ENCODE measurements at places on chromosomes 7 and 10.

DNA sequence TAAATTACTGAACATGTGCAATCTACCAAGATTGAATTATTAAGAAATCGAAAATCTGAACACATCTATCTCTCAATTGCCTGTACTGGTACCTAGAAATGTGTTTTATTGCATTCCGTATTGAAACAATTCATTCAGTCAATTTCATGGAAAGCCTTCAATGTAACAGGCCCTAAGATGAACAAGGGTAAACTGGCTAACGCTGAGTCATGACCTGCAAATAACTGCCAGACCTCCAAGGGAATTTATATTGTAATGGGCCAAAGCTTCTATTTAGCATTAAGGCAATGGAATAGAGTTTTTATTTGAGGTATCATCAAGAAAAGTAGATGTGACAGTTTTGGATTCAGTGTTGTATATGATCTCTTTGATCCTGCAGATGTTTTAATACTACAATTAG is 49.9 kb upstream of the CD36 start:
- DNase-seq: no peak

DNA sequence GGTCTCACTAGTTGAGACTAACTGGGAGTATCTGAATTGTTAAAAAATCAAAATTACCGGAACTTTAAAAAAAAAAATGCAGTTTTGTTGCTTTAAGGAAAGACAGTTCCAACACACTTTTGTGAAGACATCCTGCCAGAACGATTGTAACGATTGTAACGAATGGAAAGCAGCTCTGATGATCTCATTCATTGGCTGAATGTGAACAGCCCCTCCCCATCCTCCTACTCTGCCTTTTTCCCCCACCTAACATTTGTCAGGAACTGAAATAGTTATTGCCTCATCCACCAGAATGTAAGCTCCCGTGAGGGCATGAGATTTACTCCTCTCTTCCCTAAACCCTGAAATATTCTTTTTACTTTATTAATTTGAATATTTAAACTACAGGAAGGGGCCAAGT is 23.1 kb upstream of the ZC3HAV1L start:
- DNase-seq: no peak

DNA sequence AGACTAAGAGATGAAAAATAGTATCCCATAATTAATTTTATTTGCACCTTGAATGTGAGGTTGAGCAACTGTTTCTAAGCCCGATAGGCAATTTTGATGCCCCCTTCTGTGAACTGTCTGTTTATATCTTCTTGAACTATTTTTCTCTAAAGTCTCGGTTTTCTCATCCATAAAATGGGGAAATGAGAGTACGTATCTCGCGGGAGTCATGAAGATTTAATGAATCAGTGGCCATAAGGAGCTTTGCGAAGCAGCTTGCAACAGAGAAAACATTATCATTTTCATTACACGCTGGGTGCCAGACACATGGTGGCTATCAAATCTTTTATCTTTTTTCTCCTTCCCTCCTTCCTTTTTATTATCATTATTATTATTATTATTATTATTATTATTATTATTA is 108.1 kb upstream of the CARD11 start:
- DNase-seq: no peak

GRCh38 chr10:82692458-82692857 is 817.5 kb downstream of the NRG3 start:
- no peak for DNase-seq

- DNase-seq: peak; percentile 26
These were observed 197.3 kb downstream of the PRPF18 start for GRCh38 chr10:13784067-13784466.

DNA sequence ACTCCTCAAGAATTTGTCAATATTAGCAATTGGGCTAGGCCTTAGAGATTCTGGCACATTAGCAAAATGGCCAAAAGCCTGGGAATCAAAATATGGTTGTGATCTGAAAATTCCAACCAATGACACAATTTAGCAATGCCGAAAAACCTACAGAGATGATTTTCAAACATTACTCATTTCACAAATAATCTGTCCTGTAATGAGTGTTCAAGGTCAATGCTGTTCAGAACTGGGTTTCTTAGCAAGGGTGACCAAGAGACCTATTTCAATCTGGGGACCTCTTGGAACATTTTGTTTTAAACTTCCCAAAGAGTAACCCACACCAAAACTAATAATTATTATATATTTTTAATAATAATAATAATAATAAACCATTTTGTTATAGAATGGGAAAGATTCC is 24.1 kb downstream of the ELMO1 start:
- no peak for DNase-seq

DNA sequence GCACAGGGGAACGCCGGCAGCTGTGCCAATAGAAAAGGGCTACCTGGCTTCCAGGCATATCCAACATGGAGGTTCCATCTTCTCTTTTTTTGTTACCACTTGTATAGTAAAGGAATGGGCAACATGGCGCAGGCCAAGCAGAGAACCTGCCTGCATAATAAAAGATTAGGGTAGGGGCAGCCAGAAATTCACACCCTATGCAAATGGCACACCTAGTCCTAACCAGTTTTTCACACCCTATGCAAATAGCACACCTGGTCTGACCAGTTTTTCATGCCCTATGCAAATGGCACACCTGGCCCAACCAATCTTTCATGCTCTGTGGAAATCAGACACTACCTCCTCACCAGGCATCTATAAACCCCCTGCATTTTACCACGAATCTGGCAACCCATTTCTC is 369.5 kb downstream of the IPMK start:
- no peak for DNase-seq

- DNase-seq: peak; percentile 27
These were observed 29.0 kb downstream of the AGAP3 start for GRCh38 chr7:151115121-151115835.

- no peak for DNase-seq
These were observed 35.0 kb upstream of the ELMO1 start for GRCh38 chr7:37483627-37484026.

DNA sequence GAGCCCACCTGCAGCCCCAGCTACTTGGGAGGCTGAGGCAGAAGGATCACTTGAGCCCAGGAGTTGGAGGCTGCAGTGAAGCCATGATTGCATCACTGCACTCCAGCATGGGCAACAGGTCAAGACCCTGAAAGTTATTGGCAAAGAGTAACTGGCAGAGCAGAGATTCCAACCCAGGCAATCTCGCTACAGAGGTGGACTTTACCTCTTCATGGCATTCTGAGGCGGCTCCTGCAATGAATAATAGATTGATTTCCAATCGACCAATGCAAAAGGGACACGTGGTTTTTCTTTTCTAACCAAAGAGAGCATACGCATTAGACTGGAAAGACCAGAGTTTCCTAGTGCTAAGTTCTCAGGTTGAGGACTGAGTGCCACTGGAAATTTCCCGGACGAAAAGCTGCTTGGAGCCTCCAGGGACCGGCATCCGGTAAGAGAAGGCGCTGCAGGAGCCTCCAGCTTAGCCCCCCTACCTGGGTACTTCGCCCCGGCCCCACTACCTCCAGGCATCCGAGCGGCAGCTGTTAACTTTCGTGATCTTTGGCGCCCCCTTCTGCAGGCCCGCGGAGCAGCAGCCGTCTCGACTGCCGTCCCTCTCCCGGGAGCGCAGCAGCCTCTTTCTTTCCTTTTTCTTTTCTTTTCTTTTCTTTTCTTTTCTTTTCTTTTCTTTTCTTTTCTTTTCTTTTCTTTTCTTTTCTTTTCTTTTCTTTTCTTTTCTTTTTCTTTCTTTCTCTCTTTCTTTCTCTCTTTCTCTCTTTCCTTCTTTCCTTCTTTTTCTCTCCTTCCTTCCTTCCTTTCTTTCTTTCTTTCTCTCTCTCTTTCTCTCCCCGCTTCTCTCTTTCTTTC is 4.1 kb downstream of the MBLAC1 start:
- peak; percentile 74 for DNase-seq

DNA sequence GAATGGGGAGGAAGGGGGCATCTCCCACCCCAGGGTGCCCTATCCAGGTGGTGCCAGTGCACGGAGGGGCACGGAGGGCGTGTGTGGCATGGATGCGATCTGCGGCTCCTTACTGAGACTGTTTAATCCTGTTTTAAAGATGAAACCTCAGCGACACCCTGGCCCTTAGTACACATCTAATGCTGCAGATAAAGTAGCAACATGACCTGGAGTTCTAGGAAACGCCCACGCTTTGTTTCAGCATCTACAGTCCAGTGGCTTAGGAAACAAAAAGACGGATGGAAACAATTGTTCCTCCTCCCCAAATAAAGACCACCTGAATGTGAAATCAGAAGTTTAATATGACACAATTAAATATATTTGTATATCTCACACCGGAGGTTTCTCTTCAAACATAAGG is 201.9 kb downstream of the DNAJB6 start:
- DNase-seq: no peak

DNA sequence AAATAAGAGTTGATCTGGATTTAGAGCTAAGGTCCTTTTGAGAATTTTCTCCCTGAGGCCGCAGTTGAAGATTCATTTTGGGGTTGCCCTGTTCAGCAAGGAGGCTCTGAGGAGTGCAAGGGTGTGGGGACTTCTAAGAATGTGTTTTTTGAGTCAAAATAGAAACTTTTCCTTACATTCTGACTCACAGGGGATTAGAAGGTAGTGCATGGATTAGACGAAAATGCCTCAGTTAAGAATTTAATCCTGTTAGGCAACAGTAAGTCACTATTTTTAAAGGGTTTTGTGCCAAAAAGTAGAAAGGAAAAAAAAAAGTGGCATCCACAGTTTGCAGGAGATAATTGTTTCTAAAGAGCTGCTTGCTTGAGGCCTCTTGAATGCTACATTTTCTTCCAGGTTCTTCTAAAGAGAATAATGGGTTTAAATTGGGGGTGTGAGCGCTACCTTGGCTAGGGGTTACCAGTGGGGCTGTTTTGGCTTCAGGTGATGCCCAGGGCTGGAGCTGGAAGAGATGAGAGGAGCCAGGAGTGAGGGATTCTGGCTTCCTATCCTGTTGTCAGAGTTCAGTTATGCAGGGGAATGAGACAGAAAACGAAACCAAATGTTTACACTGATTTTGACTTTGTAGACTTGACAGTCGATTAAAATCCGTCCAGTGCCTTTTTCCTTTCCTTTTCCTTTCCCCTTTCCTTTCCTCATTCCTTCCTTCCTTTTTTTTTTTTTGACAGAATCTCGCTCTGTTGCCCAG is 52.9 kb downstream of the BAMBI start:
- DNase-seq: no peak

DNA sequence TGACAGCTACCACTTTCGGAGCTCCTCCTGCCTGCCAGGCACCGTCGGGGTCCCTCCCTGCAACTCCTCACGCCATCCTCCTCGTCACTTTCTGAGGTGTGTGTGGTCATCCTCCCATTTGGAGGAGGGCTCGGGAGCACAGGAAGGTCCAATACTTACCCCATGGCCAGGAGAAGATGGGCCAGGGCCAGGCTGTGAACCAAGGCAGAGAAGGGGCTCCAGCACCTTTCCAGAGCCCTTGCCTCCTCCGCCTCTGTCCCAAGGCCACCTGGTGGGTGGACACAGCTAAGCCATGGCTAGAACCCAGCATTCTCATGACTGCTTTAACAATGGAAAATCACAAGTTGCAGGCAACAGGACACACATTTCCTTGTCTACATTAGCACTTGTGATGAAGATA is 215.5 kb downstream of the TCERG1L start:
- DNase-seq: no peak

DNA sequence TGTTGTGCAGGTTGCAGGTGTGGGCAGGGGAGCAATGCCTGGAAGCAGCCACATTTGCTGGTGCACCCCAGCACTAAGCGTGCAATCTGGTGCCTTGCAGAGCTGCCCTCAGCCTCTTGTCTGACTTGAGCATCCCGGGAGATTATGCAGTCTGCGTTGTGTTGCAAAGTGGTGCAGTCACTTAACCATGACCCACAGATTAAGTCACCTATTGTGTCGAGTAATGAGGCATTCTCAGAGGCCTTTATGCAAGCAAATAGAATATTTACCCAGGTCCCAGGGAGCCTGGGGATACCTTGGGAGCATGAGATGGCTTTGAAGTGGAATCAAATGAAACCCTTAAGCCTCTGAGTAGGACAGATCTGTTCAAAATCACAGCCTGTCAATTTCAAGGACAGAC is 529.0 kb downstream of the TYW1 start:
- no peak for DNase-seq

- DNase-seq: no peak
These were observed 22.6 kb downstream of the CSGALNACT2 start for GRCh38 chr10:43160921-43161255.

- no peak for DNase-seq
These were observed 1.1 kb upstream of the VIM start for GRCh38 chr10:17226891-17227303.

DNA sequence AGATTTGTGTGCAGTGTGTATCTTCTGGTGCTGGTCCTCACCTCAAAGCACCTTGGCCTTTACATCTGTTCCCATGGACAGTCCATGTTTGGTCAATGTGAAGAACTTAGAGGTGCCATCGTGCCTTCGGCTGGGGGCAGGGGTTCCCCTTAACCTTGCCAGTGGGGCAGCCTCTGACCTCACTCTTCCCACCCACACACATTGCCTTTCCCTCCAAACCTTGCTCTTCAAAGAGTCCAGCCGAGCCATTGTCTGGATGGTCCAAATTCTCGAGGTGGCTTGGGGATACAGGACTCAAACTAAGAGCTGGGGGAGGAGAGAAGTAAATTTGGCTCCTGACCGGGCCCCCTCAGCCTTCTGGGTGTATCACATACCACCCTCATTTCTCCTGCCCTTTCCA is 76.2 kb upstream of the HABP2 start:
- no peak for DNase-seq

DNA sequence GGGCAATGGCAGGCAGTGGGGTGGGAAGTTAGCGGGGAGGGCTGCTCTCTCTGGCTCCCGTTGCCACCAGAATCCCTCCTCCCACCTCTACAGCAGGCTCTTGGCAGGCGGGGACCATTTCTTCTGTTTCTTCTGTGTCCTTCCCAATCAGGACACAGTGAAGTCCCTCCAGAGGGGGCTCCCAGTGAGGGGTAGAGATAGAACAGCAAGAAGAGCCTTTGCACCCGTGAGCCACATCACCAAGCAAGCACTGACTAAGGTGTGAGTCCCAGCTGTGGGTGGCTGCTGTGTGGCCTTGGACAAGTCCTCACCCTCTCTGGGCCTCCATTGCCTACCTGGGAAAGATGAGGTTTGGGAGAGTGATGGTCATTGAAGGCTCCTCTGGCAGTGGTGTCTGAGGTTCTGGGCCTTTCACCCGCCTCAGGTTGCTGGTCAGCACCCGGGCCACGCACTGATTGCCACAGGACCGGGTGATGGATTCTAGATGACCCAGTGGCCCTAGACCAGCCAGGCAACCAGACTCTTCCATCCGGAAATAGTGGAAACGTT is 26.0 kb upstream of the PCBD1 start:
- no peak for DNase-seq

- no peak for DNase-seq
These were observed 117.3 kb downstream of the PTPRN2 start for GRCh38 chr7:158470336-158470735.

DNA sequence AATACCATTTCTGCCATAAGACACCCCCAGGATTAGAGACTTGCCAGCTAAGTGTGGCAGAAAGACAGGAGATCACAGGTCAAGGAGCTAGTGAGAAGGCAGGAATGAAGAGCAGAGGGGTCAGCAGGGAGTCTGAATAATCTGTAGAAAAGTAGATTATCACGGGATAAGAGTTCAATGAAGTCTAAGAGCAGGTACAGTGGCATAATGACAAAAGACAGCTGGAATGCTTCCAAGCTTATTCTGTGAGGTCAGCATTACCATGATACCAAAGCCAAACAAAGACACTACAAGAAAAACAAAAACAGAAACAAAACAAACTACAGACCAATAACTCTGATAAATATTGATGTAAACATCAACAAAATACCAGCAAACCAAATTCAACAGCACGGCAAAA is 20.8 kb downstream of the PILRA start:
- DNase-seq: no peak
